ENCODE measurements at places on chromosomes 12 and 14.

DNA sequence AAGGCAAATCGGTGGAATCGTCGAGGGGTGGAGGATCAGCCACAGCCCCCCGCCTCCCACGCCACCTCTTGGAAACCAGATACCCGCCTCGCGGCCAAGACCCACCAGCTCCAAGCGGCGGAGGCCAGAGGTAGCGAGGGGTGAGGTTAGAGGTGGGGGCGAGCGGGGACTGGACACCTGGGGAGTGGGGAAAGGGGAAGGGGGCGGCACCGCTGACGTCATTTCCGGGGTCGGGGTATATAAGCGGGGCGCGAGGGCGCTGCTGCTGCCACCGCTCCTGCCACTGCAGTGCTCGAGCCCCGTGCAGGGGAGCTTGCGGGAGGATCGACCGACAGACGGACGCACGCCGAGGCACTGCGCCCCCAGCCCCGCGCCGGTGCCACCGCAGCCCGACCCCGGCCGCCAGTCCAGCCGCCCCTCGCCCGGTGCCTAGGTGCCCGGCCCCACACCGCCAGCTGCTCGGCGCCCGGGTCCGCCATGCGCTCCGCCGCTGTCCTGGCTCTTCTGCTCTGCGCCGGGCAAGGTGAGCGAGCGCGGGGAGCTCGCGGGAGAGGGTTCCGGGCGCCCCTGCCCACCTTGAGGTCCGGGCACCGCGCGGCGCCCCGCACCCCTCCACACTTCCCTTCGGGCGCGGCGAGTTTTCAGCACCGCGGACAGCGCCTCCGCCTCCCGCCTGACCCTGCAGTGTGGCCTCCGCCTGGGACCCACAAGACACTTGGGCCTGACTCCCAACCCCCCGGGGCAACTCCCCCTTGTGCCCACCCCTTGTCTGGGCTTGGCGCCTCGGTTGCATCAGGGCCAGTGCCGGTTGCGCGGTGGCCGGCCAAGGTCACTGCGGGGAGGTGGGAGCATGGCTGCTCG lies at the start of gene CHGA:
CHGA (plus strand) TSS at position 268 of the 861 bp plus-strand sequence; CDS start at position 478, 210 bp downstream.
- no peak for DNase-seq

GRCh38 chr12:82675246-82675645 lies 11.5 kb upstream of the TMTC2 start:
- no peak for DNase-seq

GRCh38 chr14:38992067-38992844 lies 110.8 kb downstream of the SEC23A start:
- no peak for DNase-seq

DNA sequence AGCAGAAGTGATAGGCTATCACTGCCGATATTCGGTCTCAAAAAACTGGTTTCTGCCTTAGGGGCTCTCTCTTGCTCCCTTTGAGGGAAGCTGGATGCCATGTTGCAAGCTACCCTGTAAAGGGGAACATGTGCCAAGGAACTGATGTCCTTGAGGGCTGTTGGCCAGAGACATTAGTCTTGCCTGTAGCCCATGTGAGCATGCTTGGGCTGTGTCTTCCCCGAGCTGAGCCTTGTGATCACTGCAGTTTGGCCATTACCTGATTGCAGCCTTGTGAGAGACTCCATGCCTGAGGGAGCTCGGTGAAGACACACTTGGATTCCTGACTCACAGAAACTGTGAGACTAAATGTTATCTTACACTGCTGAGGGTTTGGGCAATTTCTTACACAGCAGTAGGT lies 18.8 kb downstream of the RTRAF start:
- no peak for DNase-seq

DNA sequence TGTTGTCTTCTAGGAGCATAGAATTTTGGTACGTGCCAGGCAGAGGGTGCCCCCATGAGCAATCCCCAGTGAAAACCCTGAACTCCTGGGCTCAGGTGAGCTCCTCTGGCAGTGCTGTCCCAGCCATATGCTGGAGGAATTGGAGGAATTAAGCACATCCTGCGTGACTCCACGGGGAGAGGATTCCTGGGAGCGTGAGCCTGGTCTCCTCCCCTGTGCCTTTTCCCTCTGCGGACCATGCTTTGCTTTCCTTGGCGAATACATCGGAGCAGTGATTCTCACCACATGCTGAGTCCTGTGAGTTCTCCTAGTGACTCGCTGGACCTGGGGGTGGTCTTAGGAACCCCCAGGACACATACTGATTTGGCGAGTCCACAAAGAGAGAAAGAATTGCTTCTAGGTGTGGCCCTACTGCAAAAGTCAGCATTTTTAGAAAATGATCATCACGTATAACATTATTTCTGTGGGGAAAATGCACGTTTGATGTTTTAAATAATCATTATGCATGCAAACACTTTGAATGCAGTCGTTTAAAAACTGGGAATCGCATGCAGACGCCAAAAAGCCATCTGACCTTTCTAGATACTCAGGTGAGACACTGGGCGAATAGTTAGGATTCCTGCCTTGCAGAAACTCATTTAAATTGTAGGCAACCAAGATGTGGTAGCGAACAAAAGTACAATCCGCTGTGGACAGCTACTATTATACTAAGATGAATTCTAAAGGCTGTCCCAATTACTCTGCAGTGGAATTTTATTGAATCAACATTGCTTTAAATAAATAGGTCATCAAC lies 370.9 kb downstream of the TMEM132D start:
- DNase-seq = no peak
